ENCODE measurements at places on chromosomes 13 and 19. TPM values are rescaled to one million over a fixed set of nuclear protein-coding genes. Genes with fewer than 3 reads are reported as not detected.

- H3K4me3 ChIP-seq, result no peak overlapping the region
- H3K4me1 ChIP-seq, result no peaks in the 10 kb centered on the region
- H3K27me3 ChIP-seq, result no peaks in the 10 kb centered on the region
- no peak for DNase-seq
- H3K27ac ChIP-seq, result no peak overlapping the region
Observed at GRCh38 chr13:61592489-61592888, 176.8 kb upstream of the PCDH20 start.

NLRP4 gene
- not detected for total RNA-seq

- DNase-seq, result no peak
- H3K36me3 ChIP-seq, result no peaks in the 10 kb centered on the region
- H3K27ac ChIP-seq, result no peak overlapping the region
- no peaks in the 10 kb centered on the region for H3K4me1 ChIP-seq
- no peaks in the 10 kb centered on the region for H3K27me3 ChIP-seq
Observed at GRCh38 chr13:51737609-51738008, 66.4 kb downstream of the DHRS12 start.

DNA sequence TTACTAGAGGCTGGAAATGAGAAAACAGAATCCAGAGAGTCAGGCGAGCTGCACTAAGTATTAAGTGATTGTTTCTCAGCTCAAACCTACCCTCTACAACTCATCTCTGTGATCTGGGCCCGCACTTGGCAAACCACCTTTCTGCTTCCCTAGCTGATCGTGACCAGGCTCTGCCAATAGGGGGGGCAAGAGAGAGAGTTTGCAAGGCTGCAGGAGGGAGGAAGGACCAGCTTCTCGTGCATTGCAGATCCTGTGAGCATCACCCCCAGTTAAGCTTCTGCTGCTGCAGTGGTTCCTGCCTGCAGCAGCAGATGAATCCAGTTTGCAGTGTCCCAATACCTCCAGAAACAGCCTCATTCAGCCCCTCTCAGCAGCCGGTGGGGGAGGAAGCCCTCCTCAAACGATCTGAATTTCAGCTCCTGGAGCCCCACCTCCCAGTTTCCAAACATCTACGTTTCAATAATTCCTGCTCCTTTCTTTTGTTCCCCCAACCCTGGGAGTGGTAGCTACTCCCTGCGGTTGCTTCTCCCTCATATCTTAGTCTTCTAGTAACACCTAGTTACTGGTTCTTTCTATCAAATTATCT, 20.0 kb downstream of the XRCC1 start:
- H3K4me3 ChIP-seq, result no peak overlapping the region
- H3K27me3 ChIP-seq, result no peaks in the 10 kb centered on the region
- H3K4me1 ChIP-seq, result peaks cover 3% of the 10 kb centered on the region
- peaks cover 62% of the 10 kb centered on the region for H3K36me3 ChIP-seq
- peak overlapping the region; percentile 1 for H3K27ac ChIP-seq

CNN2 gene
- total RNA-seq, result 238 TPM

CEACAM3 gene
- not detected for total RNA-seq

DNA sequence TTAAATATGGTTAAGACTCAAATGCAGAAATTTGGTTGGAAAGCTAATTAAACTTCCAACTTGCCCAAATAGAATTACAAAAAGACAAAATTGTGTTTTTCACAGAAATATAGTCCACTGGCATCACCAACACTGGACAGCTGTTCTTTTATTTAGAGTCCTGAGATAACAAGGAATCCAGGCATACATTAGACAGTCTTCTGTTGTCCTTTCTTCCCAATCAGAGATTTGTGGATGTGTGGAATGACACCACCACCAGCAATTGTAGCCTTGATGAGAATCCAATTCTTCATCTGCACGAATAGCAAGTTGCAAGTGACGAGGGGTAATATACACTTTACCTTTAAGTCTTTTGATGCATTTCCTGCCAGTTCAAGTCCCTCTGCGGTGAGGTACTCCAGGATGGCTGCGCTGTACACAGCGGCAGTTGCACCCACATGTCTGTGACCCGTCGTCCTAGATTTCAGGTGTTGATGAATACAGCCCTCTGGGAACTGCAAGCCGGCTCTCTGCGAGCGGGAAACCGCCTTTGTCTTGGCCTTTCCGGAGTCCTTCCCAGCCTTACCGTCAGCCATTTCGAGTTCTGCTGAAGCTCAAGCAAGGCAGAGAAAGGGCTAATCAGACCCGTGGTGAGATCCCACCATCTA, 14.7 kb downstream of the UBAC2 start:
- DNase-seq, result peak; percentile 75
- H3K27me3 ChIP-seq, result no peaks in the 10 kb centered on the region
- peak overlapping the region; percentile 85 for H3K27ac ChIP-seq
- peak overlapping the region; percentile 53 for H3K4me3 ChIP-seq

TRIM13 gene
- total RNA-seq, result 25.7 TPM

- no peaks in the 10 kb centered on the region for H3K27me3 ChIP-seq
- no peak for DNase-seq
- H3K4me3 ChIP-seq, result no peak overlapping the region
- peaks cover 46% of the 10 kb centered on the region for H3K36me3 ChIP-seq
Observed at GRCh38 chr19:44131955-44132354, 9.4 kb upstream of the ZNF234 start.

- H3K4me1 ChIP-seq, result peaks cover 12% of the 10 kb centered on the region
- H3K27me3 ChIP-seq, result no peaks in the 10 kb centered on the region
Observed at GRCh38 chr19:18046059-18046718, 38.2 kb downstream of the ARRDC2 start.

CEACAM5 gene
- not detected for total RNA-seq

- H3K4me1 ChIP-seq, result no peaks in the 10 kb centered on the region
- no peak overlapping the region for H3K27ac ChIP-seq
- peak; percentile 43 for DNase-seq
- H3K4me3 ChIP-seq, result peak overlapping the region; percentile 38
- H3K36me3 ChIP-seq, result no peaks in the 10 kb centered on the region
- H3K27me3 ChIP-seq, result no peaks in the 10 kb centered on the region
Observed at GRCh38 chr19:56066152-56067023, 54.7 kb downstream of the ZNF787 start.

DAPK3 gene
- total RNA-seq, result 32.5 TPM

PRR19 gene
- 0.46 TPM for total RNA-seq

All from naive thymus-derived CD4-positive, alpha-beta T cell (primary cell).